ENCODE measurements at places on chromosomes 16 and 17.

DNA sequence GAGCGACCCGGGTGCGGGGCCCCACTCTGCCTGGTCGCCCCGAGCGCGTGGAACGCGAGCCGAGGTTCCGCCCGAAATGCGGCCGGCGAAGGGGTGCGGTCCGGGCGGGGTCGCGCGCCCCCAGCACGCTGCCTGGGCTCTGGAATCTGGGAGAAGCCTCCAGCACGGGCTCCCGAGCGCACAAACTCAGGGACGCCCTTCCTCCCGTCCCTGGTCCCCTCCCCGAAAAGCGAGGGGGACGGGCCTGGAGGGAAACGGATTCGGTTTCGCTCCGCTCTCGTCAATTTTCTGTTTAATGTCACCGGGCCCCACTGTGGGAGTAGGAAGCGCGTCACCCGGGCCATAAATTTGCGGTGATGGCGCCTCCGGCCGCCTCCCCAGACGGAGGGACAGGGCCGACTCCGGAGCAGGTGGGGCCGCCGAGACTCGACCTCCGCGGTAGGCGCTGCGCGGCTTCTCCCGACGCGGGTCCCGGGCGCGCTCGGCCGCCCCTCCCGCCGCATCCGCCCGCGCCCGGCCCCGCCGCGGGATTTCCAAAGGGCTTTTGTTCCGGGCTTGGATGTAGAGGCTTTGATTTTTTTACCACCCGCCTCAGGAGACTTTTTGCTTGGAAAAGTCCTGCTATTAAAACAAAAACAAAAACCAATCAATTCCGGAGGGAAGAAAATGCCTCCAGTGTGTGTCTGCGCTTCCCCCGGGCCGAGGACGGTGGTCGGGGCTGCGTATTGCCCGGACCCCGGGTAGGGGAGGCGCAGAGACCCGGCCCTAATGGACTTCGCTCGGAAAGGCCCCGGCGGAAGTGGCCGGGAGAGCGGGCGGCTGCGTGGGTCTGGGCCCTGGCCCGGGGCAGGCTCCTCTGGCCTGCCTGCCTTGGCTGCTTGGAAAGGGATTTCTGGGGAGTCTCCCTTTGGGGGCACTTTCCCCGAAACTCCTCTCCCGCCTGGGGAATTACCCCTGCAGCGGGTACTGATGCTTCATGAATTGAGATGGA lies 7.9 kb upstream of the BAHCC1 start:
- no peak for DNase-seq

- DNase-seq = no peak
Measured at GRCh38 chr17:57861790-57862693, 12.2 kb upstream of the MRPS23 start.

DNA sequence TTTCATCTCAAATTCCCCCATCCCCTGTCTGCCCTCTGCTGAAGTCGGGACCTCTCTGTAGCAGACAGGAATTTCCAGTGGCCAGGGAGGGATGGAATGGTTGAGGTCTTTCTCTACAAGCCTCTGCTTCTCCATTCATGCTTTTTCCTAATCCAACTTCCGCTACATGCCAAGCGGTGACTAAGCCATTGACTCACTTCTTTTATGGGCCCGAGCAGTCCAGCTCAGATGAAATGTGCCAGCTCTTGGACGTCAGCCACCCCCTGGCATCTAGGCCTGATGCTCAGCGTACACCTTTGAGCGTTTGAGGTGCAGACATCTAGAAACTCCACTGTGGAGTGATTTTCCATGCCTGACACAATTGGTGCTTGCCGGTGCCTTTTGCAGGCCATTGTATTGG lies 40.7 kb upstream of the GPR139 start:
- no peak for DNase-seq

GRCh38 chr17:66855204-66855603 lies 20.3 kb downstream of the CACNG5 start:
- peak; percentile 26 for DNase-seq

DNA sequence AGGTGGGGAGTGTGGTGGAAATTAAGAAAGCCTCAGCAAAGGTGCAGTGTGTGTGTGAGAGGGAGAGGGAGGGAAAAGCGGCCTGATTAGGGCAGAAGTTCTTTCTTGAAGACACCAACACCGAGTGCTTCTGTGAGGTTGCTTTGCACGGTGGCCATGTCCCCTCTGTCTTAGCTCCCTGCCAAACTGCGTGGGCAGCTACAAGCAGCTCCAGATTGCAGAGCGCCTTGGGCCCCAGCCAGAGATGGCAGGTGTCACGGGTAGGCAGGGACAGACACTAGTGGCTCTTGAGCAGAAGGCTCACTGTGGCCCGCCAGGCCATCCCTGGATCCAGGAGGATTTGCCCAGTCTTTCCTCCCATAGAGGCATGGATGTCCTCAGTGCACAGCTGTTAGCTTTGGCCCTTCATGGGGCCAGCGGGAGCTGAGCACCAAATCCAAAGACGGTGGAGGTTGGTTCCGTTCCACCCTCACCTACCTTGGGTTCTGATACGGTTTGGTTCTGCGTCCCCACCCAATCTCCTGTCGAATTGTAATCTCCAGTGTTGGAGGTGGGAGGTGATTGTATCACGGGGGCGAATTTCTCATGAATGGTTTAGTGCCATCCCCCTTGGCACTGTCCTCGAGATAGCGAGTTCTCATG lies 21.4 kb downstream of the KIAA0513 start:
- no peak for DNase-seq

- DNase-seq = no peak
Measured at GRCh38 chr17:56480501-56480900, 113.0 kb upstream of the NOG start.

DNA sequence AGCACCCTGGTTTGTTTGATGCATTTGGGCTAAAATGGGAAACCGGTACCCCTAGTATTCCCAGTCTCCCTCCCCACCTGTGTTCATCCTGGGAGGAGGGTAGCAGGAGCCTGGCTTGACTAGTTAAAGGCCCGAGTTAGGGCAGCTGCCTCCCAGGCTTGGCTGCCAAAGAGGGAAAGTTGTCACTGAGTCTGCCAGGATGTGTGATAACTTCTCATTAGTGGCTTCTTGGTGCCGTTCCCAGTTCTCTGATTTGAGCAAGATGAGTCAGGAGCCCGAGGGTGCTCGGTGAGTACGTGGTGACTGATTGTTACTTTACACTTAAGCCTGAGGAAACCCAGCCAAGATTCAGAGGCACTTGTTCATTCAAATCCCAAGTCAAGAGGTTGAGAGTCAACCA lies 2.5 kb downstream of the KRT32 start:
- no peak for DNase-seq

DNA sequence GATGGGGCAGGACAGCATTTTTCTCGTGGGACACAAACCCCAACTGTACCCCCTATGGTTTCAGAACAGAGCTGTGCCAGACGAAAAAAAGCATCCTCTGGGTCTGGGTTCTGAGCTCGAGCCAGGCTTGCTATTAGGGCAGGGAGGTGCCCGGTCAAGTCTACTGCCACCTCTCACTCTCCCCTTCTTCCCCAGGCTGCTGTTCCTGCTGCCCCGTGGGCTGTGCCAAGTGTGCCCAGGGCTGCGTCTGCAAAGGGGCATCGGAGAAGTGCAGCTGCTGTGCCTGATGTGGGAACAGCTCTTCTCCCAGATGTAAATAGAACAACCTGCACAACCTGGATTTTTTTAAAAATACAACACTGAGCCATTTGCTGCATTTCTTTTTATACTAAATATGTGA lies 1.1 kb downstream of the MT1E start:
- no peak for DNase-seq

DNA sequence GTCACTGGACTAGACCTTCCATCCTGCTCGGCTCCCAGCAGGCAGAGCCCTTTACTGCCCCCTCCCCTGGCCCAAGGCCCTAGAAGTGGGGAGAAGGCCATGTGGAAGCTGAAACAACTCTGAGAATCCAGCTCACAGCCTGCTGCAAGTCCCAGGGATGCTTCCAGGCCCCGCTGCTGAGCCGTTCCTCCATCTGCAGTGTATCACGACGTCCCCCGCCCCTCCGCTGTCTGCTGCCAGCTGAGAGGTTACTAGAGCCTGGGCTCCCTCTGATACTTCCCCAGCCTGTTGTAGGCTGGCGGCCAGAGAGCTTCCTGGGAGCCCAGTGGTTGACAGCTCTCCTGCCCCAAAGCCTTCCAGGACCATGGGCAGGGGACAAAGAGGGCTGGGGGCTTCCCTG lies 118.2 kb downstream of the MGAT5B start:
- no peak for DNase-seq

DNA sequence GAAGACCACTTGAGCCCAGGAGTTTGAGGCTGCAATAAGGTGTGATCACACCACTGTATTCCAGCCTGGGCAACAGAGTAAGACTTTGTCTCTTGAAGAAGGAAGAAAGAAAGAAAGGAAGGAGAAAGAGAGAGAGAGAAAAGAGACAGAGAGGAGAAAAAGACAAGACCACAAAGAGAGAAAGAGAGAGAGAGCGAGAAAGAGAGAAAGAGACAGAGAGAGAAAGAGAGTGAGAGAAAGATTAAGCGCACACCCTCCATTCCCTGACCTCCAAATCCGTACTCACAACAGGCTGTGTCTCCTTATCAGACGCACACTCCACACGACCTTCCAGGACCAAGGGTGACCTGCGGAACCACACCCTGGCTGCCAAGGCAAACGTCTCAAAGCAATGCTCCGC lies 19.6 kb downstream of the KLHDC4 start:
- no peak for DNase-seq

DNA sequence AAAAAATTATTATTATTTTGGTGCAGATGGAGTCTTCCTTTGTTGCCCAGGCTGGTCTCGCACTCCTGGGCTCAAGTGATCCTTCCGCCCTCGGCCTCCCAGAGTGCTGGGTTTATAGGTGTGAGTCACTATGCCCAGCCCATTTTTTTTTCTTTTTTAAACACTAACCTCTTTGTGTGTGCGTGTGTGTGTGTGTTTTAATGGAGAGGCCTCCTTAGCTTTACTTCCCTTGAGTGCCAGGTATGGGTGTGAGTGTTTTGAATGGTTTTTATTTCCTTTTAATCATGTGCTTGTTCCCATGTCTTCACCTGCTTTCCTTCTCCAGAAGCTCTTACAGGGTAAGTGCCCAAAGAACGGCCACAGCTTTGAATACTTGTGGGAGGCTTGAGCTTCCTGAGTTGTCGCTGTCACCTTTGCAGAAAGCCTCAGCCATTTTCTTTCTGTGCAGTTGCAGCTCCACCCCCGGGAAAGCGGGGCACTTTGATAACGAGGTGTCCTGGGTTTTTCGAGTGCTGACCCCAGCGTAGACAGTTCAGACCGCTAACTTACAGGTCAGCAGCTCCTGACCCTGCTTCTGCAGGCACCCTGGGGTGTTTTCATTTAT lies 22.6 kb downstream of the AKAP1 start:
- no peak for DNase-seq

DNA sequence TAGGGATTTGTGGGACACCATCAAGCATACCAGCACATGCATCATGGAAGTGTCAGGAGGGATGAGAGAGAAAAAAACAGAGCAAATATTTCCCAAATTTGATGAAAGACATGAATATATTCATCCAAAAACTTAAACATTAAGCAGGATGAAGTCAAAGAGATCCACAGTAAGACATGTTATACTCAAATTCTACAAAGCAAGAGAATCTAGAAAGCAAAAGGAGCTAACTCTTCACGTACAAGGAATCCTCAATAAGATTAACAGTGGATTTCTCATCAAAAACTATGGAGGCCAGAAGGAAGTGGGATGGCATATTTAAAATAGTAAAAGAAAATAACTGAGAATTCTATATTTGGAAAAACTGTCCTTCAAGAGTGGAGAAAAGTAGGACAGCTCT lies 374.8 kb downstream of the ZFHX3 start:
- no peak for DNase-seq

DNA sequence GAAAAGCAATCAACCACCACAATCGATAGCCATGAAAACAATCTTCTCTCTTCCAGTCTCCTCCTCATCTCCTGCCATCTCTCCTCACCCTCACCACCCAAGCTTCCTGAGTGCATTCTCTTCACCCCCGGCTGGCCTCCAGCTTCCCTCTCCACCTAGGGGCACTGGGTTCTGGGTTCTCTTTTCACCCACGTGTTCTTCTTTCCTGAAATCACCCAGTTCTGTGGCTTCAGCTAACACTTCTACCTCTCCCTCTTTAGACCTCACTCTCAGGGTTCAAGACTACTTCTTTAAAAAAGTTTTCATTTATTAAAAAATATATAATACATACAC lies 8.2 kb downstream of the ITGAM start:
- no peak for DNase-seq

GRCh38 chr17:19876529-19877161 lies 8.9 kb upstream of the ULK2 start:
- DNase-seq = peak; percentile 5

DNA sequence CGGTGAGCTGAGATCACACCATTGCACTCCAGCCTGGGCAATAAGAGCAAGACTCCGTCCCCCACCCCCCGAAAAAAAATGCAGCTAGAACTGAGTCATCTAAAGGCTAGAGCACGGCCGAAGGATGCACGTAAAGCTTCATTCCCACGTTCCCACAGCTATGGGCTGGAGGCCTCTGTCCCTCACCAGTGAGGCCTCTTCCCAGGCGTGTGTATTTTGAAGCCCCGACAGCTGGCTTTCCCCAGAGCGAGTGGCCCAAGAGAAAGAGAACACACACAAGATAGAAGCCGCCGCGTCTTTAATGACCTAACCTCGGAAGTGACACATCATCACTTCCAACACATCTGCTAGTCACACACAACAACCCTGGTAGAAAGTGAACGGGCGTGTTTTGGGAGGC lies 6.6 kb upstream of the KCTD5 start:
- no peak for DNase-seq

Measured in effector CD4-positive, alpha-beta T cell (primary cell).